ENCODE measurements at places on chromosomes 16 and 17.

- no peak for DNase-seq
Measured at GRCh38 chr16:87451563-87452210, 41.1 kb downstream of the ZCCHC14 start.

DNA sequence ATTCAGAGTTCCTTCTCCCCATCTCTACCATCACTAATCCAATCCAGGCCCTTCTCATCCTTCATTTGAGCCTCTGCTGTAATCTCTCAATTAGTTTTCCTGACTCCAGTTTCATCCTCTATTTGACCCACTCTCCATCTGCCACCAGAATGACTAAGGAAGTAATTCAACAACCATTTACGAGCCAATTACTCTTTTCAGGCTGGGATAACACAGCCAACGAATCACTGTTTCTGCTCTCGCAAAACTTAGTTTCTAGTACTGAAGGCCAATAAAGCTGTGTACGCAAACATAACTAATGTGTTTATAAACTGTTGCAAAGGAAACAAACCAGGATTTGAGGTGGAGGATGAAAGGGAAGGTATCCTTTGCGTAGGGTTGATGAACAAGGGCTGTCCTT is 53.7 kb downstream of the MAP2K6 start:
- DNase-seq = no peak

DNA sequence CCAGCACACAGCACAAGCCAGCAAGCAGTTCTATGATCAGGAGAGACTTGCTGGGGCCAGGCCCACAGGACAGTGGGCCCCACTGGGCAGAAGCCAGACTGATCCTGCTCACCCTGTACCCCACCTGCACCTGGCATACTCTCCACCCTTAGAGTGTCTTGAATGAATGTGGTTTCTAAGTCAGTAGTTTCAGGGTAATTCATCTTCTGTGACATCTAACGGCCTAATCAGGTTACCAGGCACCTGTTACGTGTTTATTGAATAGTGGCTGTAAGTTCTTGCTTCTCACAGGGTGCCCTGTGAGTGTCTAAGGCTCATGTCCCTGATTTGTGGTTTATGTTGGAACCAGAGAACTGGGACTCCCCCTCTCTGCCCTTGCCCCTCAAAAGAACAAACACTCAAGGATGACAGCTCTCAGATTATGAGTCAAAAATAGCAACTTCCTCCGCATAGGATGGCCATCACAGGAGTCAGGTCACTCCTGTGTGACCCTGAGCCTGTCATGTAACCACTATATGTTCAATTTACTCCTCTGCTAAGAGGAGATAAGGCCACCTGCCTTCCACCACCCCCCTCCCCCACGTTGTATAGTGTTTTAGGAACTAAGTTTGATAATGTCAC is 7.0 kb upstream of the OR2C1 start:
- no peak for DNase-seq

DNA sequence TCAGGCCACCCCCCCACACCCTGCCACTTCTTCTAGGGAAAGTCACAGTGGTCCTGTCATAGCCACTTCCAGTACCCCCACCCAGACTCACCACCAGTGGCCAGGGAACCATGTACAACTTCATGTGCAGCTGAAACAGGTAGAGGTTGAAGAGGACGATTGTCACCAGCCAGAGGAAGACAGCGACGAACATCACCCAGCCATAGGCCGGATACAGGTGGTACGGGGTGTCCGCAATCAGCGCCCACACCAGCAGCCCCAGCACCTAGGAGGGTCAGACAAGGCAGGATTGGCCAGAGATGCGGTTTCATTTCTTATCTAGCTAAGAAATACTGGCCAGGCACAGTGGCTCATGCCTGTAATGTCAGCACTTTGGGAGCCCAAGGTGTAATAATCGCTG is 16.7 kb downstream of the ARL2BP start:
- DNase-seq = no peak

- DNase-seq = no peak
Measured at GRCh38 chr17:5068236-5068635, 10.0 kb upstream of the ZFP3 start.

- peak; percentile 81 for DNase-seq
Measured at GRCh38 chr17:73192206-73192893, 505 bp upstream of the COG1 start.

GRCh38 chr16:824601-825000 is 24.1 kb upstream of the GNG13 start:
- no peak for DNase-seq

DNA sequence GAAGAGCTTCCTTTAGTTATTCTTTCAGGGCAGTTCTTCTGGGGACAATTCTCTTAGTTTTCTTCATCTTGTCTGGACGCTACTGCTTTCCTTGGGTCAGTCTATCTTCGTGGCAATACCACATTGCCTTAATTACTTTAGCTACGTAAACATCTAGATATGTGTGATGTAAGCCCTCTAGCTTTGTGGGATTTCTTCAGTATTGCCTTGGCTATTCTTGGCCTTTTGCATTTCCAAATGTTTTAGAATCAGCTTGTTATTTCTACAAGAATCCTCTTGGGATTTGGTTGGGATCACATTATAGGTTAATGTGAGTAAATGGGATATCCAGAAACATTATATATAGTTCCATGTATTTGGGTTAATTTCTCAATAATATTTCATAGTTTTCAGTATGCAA is 9.0 kb upstream of the ST6GALNAC2 start:
- no peak for DNase-seq

DNA sequence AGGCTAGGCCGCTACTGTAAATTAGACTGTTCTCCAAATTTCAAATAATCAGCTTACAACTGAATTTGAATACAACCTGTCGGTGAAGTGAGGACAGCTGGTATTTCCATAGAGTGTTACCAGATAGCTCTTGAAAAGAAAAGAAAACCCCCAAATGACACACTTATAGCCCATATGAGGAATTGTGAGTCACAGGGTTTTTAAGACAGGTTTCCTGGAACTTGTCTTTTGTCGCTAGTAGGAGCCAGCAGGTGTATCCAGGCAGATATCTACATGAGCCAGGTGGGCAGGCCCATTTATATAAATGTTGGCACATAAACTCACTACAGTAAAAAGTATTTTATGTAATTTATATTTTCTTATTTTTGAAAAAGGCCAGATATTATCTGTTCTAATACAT is 24.0 kb downstream of the TNRC6A start:
- DNase-seq = no peak

DNA sequence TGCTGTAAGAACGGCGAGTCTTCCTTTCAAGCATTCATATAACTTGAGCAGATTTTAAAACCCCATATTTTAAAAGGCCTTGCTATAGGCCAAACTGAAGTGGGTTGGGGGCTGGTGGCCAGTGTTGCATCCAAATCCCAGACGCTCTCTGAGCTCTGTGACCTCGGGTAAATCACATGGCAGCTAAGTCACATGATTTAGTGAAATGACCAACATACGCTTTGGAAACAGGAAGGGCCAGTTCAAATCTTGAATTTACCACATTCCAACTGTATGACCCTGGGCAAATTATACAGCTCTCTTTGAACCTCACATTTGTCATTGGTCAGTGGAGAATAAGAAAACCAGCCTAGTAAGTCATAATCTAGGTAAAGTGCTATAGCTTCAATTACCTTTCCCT is 519.3 kb downstream of the HAPSTR1 start:
- DNase-seq = no peak

GRCh38 chr17:45241328-45242028 is 19.8 kb downstream of the FMNL1 start:
- peak; percentile 57 for DNase-seq

GRCh38 chr16:58264961-58265479 is 29.8 kb downstream of the PRSS54 start:
- DNase-seq = no peak

DNA sequence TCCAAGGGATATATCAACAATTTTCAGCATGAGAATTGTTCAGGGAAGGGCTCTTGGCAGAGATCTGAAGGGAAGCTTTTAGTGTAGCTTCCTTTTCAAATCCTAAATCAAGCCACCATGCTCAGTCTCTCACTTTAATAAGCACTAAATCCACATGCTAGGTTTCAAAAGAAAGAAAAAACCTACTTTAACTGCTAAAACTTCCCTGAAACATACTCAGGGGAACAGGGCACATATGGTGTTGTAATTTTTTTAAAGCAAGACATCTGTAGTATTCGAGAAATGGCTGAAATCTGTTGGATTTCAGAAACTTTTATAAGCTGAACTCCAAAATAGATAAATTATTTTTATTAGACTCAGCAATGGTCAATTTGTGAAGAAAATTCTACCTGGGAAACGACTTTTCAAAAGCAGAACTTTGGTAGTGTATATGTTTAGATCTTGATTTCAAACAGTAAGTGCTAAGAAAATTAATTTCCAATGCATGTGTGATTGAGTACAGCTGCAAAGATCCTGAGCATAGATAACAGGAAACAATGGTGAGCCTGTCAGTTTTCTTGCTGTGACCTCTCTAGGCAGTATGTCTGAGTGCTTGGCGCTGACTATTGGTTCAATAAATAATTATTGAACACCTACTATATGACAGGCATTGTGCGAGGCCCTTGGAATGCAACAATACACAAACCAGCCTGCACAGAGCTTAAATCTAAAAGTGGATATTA is 804.5 kb upstream of the SOX9 start:
- no peak for DNase-seq

GRCh38 chr17:56130026-56130425 is 23.2 kb upstream of the ANKFN1 start:
- no peak for DNase-seq

DNA sequence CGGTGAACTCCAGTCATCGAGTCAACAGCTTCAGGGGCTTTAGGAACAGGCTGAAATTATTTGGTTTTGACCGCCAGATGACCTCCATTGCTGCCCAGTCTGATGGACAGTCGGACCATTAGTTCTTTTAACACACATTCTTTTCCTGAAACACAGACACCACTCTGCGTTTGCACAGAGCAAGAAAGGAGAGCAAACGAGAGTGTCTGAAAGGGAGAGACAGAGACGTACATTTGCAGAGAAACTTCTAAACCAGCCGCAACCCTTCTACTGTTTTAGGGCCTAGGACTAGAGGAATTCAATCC is 156.1 kb downstream of the SNX11 start:
- DNase-seq = no peak

GRCh38 chr16:51154271-51155171 is 3.5 kb upstream of the SALL1 start:
- DNase-seq = no peak
